Hypothalamus (tissue), 51 donors: ENCODE measurements at places on chromosomes 4 and X.

GRCh38 chr4:56674984-56675383, 6.1 kb downstream of the HOPX start:
- DNase-seq: no peak

DNA sequence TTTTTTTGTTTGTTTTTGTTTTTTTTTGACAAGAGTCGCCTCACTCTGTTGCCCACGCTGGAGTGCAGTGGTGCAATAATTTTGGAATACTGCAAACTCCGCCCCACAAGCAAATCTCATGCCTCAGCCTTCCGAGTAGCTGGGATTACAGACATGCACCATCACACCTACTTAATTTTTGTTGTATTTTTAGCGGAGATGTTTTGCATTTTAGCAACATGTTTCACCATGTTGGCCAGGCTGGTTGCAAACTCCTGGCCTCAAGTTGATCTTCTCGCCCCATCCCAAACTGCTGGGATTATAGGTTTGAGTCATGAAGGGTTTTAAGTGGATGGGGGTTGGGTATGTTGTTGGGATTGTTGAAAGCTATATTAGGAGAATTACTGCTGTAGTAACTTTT, 270.9 kb upstream of the LCORL start:
- no peak for DNase-seq

DNA sequence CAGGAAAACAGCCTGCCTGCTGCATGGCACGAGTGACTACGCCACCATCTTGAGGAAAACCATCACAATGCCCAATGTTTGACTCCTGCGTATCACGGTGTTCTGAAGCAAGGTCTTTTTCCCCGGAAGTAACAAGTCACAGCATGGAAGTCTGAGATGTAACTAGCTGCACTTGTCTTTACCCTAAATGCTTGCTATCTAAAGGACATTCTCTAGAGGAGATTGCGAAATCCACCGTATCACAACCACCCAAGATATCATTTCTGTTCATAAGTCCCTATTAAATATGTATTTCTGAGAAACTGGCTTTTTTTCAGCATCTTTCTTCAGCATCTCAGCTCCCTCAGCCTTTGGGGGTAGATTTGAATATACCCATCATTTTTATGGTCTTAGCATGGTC, 1565.1 kb downstream of the ARAP2 start:
- no peak for DNase-seq

DNA sequence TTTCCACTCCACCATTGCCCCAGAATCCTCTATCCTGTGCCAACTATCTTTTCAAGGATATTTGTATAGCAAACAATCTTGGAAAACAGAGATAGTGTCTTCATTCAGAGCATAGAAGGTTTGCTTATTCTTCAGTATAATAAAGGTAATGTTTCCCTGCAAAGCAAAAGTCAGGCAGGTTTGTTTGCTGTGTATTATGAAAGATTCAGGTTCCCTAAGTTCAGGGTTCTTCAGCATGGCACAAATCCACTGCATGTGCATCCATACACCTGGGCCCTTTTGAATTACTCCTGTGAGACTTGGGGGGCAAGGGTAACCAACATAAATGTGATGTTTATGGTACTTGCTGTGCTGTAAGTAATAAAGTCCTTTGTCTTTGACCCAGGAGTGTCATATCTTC, 33.2 kb upstream of the ZC4H2 start:
- DNase-seq: no peak

DNA sequence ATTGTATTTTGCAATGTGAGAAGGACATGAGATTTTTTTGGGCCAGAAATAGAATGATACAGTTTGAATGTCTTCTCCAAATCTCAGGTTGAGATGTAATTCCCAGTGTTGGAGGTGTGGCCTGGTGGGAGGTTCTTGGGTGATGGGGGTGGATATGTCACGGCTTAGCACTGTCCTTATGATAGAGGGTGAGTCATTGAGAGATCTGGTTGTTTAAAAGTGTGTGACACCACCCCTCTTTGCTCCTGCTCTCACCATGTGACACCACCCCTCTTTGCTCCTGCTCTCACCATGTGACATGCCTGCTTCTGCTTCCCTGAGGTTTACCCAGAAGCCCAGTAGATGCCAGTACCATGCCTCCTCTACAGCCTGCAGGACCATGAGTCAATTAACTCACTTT, 1226.9 kb downstream of the PCDH7 start:
- no peak for DNase-seq

DNA sequence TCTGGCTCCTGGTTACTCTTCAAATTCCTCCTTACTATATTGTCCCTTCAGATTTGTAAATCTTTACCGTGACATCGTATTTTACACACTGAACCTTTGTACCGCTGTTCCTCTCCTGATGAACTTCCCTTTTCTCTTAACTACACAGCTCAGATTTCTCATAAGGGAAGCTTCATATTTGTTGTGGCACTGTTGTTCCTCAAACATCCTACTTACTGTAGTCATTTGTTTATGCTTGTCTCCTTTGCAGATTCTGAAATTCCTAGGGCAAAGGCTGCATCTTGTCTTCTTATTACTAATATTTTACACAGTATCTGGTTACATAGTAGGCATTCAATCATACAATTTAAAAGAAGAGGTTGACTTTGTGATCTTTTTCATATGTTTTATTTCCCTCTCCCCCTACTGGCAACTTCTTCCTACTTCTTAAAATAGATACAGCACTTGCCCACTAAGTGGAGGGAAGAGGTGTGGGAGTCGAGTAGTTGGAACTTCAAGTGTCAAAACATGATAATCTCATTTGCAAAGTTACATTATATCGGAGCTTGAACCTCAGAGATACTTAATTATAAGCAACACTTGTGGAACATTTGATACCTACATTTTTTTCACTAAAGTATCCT, 50.0 kb downstream of the TET2 start:
- DNase-seq: no peak

- no peak for DNase-seq
Measured at GRCh38 chr4:4333265-4333706, 43.2 kb downstream of the ZBTB49 start.

GRCh38 chr4:19123681-19124080, 1102.1 kb upstream of the LCORL start:
- no peak for DNase-seq
